8988T (cell line): ENCODE measurements at places on chromosomes 2 and 18.

- no peak for DNase-seq
Measured at GRCh38 chr2:180203972-180204371, 196.9 kb upstream of the CWC22 start.

DNA sequence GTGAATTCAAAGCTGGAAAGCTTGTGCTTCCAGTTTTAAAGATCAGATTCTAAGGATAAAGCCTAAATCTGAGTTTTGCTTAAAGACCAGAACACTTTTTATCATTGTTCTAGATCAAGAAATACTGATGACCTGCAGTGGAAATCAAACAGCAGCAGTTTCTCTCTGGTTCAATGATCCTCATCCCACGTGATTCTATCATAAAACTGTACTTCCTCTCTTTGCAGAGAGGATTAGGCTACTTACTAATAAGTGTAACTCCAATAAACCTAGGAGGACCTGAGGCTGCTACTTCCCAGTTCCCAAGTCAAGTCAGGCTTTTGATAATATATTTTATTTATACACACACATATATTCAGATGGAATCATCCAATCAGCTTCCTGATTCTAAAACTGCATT, 81.9 kb downstream of the TCF4 start:
- DNase-seq = no peak

GRCh38 chr2:138030459-138030858, 66.2 kb downstream of the HNMT start:
- no peak for DNase-seq

GRCh38 chr2:107303964-107304363, 418.0 kb upstream of the ST6GAL2 start:
- DNase-seq = no peak

GRCh38 chr2:200705305-200706041, 106.2 kb upstream of the BZW1 start:
- no peak for DNase-seq

DNA sequence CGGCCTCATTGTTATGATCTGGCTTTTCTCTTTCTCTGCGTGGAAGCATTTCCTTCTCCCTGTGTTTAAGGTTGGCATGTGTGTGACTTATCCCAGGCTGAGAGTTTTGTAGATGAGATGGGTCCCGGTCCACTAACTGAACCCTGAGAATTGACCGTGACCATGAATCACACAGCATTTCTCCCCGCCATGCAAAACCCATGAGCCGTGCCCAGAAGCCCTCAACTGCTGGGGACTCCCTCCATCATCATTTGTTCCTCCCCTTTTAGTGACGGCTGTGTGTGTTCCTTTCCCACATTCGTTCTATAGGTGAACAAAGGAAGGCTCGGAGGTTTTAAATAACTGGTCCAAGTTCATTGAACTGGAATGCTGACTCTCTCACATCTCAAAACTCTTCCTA, 30.1 kb upstream of the TXNDC2 start:
- no peak for DNase-seq

DNA sequence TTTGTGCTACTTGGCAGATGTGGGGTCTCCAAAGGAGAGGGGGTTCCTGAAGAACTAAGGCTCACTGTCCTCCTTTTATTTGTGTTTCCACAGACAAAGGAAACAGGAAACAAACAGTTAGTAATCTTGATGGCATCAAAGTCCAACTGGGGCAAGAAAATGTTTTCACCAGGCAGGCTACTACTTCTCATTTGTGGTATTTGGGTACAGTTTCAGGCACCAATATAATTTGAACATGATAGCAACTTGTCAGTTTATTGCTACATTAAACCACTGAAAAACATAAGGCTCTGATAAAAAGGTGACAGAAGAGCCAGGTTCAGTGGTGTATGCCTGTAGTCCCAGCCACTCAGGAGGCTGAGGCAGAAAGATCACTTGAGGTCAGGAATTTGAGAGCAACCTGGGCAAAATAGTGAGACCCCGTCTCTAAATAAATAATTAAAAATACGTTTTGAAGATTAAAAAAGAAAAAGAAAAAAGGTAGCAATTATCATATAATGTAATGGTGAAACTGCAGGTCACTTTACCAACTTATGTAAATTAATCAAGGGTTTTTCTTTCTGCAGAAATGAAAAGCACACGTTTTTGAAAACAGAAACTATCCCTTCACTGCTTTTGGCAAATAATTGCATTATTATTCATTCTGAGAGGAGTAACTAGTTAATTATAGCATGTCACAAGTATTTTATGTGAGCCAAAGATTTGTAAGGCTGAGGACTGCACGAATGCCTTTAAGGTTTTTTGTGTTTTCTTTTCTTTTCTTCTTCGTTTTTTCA, 157.5 kb upstream of the CAVIN2 start:
- DNase-seq = no peak

- no peak for DNase-seq
Measured at GRCh38 chr2:218060118-218060517, 8.9 kb upstream of the RUFY4 start.

DNA sequence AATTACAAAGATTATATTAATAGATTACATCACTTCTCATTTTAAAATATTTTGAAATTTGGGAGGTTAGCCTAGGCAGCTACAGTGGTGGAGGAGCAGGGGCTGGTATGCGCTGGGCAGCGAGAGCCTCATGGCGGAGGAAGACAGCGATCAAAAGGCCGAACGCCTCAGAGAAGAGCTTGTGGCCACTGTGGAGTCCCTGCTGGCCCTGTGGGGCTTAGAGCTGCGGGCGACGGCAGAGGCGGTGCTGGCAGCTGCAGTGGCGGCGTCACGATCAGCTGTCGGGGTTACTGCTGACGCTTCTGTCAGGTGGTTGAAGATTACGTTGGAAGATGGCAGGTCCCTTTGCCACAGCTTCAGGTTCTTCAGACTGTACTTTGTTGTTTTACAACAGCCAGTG, 87.4 kb downstream of the ROCK2 start:
- DNase-seq = no peak

- no peak for DNase-seq
Measured at GRCh38 chr18:71989616-71990015, 554.5 kb downstream of the CBLN2 start.

- no peak for DNase-seq
Measured at GRCh38 chr2:148006249-148007007, 14.1 kb downstream of the ORC4 start.

- no peak for DNase-seq
Measured at GRCh38 chr2:144348846-144349245, 171.1 kb downstream of the ZEB2 start.

- no peak for DNase-seq
Measured at GRCh38 chr2:241188361-241189092, at the start of gene ANO7. Gene ANO7, plus strand, starts transcription at chr2:241188677. Its CDS starts 1,387 bp downstream, at chr2:241190064.

DNA sequence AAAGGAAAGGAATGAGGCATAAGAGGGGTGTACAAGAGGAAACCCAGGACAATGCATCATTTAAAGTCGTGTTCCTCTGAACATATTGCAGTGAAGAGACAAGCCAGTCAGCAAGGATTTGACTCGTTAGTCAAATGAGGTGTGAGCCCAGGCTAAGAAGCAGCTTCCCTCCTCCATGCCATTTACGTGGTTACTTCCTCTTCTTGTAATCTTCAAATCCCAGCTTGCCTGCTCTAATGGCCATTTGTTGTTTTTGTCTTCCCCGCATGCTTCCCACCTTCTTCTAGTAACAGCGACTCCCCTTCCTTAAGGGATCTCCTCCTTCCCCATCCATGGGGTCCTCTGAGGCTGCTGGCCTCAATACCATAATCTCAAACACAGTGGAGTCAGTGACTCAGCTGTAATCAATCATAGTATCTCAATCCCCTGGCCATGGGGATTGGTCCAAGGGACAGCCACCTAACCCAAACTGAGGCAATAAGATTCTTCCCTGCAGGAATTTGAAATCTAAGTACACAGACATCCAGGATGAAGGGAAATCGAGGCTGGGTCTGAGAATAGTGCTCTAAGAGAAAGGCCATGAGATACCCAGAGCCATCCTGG, 37.6 kb downstream of the SLC14A1 start:
- no peak for DNase-seq

DNA sequence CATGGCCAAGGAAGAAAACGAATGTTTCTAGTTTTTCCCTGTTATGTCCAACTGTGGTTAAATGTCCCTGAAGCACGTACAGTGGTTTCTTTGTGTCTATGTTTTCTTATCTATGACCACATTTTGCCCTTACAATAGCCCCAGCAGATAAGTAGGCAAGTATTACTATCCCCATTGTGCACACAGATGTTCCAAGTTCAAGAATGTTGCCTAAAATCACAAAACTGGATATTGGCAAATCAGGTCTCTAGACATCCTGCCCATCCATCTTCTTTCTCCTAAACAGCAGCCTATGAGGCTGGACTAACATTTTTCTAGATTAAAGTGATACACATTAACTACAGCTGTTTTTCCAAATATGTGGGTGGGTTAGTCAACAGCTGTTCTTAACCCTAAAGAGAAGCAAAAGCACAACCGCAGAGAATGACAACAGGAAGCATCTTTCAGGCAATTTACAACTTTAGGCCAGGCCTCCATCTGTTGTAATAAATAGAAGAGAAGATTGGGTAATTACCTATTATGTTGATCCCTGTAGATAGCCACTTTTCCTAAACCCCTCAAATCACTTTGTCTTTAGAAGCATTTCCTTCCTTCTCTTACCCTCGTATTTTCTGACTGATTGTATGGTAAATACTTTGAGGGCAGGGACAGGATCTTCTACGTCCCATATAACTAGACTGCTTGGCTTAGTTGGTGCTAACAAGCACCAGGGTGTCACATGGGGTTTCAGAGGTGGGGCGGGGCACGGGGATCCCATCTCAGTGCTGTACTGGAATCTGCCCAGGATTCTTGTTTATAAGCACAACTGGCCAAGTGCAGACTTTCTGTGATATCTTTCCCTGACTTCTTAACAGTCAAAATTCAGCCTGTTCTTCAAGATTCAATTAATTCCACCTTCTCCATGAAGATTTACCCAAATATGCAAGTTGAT, 132.1 kb upstream of the SETBP1 start:
- DNase-seq = no peak

DNA sequence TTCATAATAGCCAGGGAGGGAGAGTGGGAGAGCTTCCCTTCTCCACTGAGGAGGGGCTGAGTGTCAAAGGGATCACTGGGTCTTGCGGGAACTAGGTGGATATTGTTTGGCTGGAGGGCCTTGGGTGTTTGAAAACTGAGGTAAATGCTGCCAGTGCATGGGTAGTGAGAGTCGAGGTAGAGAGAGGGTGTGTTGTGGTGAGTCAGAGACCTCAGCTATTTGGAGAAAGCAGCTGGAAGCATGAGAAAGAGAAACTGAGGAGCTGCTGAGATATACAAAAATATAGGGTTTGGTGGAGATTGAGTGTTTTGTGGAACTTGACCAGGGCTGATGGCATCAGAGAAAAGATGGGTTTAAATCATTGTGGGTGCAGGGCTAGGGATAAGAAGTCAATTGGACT, 127.0 kb upstream of the CCDC195 start:
- DNase-seq = no peak

DNA sequence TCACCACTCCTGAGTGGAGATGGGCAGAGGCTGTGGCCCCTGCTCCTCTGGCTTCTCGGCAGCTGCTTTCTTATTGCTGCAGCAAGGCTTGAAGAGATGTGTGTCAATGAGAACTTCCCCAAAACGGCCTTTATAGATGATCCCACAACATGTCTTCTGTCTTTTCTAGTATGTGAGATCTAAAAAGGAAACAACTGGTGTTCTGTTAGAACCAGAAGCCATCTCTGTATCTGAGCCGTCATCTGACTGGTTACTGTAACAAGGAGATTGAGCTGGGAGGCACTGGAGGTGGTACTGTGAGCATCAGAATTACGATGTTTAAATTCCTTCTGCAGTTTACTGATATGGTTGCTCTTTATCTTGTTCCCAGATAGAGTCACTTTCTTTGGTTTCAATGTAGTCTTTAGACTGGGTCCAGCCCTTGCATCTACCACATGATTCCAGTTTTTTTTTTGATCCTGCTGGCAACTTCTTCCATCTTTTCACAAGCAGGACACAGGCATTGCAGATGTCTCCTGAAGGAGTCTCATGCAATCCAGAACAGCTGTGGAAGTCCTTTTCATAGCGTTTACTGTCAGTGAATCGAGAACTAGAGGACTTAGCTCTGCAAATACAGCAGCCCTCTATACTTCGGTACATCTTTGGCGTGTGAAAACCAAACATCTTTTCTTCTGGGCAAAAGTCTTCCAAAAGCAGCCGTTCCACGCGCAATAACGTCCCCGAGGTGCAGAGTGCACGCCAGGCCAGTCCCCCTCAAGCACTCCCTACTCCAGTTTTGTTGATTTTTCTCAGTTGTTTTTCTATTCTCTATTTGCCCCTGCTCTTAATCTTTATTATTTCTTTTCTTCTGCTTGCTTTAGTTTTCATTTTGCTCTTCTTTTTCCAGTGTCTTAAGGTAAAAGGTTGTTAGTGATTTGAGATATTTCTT, 29.7 kb downstream of the TAF4B start:
- DNase-seq = no peak

DNA sequence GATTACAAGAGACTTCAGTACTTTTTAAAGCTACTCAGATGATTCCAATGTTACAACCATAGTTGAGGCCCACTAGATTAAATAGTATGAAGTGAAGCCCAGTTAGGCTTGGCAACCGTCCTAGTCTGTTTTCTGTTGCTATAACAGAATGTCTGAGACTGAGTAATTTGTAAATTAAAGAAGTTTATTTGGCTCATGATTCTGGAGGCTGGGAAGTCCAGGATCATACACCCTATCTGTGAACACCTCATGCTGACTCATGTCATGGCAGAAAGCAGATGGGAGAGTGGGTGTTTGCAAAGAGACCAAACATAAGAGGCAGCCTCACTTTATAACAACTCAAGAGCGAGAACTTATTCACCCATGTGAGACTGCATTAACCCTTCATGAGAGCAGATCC, 63.1 kb downstream of the CCDC150 start:
- no peak for DNase-seq

GRCh38 chr2:235939471-235939870, 228.7 kb downstream of the GBX2 start:
- no peak for DNase-seq

DNA sequence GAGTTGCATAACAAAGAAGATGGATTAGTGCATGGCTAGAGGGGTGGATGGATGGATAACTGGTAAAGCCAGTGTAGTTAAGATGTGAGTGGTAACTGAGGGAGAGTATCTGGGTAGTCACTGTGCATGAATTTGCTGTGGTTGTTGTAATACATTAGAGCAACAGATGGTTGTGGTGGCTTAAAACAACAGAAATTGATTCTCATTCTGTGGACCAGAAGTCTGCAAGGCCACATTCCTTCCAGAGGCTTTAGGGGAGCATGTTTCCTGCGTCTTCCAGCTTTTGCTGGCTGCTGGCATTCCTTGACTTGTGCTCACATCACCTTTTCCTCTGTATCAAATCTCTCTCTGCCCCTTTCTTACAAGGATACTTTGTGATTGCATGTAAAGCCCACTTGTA, 155.4 kb downstream of the ASB1 start:
- no peak for DNase-seq
